Osteoblast (primary cell): ENCODE measurements at places on chromosomes 13 and 19. TPM values are rescaled to one million over a fixed set of nuclear protein-coding genes. Genes with fewer than 3 reads are reported as not detected.

DNA sequence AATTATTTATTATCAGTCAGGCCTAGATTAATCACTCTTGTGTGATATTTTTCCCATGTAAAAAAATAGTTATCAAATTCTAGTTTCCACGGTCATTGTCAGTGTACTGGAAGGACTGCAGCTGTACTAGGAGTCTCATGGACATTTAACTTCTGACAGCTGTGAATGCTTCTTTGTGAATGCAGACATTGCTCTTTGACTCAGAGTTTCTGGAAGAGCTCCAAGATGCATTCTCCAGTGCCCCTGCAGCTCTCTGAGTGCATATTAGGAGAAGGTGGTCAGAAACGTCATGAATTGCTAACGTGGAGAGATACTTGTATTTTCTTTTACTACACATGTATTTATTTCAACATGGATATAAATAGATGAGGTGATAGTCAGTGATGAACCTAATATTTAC, 9.7 kb upstream of the SLITRK5 start:
- DNase-seq: no peak

GRCh38 chr13:87798536-87798935, 127.4 kb downstream of the SLITRK5 start:
- no peak for DNase-seq

DNA sequence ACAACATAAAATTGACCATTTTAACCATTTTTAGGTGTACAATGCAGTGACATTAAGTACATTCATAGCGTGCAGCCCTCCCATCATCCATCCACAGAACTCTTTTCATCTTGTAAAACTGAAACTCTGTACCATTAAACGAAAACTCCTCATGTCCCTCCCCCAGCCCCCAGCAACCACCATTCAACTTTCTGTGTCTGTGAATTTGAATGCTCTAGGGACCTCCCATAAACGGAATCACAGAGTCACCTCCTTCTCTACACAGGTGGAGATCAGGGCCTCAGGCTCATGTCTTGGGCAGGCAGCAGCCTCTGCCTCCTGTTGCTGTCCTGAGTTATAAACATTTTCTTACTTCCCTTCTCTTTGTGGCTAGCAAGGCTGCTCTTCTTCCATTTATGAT, 7.3 kb upstream of the CCNE1 start:
- DNase-seq: no peak

GRCh38 chr13:53672005-53672404, 643.4 kb downstream of the OLFM4 start:
- DNase-seq: no peak

DNA sequence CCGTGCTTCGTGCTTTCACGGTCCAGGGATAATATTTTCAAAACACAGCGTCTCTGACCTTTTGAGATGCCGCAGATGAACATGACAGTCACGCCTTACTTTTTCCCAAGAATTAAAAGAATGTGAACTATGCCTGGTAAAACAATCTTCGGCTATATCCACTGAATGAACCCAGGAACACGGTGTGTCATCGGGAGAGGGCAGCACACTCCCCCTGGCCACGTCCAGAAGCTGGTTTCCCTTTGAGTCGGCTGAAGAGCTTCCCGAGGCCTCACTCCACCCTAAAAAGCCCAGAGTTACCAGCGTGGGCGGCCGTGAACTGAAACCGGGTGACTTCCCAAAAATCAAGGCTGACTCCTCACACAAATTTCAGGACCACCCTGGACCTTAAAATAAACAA, 22.9 kb upstream of the SHISA2 start:
- no peak for DNase-seq

- DNase-seq: no peak
Observed at GRCh38 chr19:2978772-2979171, 1.4 kb downstream of the TLE6 start.

DNA sequence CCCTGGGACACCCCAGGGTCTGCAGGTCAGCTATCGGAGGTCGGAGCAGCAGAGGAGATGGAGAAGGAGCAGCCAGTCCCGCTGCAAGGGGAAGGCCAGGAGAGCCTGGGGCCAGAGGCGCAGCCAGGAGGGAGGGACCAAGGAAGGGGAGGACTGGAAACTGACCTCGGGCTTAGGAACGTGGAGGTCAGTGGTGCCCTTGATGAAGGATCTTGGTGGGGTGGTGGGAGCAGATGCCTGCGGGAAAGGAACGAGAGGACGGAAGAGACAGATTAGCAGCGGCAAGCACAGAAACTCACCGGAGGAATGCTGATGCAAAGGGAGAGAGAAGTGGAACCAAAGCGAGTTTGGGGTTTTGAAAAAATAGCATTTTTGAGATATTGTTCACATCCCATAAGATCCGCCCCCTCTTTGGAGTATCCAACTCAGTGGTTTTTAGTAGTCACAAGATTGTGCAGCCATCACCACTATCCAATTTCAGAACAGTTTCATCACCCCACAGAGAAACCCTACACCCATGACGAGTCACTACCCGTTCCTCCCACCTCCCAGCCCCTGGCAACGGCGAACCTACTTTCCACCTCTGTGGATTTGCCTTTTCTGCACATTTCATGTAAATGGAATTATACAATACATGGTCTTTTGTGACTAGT, 22.1 kb downstream of the PLEKHF1 start:
- peak; percentile 94 for DNase-seq

DNA sequence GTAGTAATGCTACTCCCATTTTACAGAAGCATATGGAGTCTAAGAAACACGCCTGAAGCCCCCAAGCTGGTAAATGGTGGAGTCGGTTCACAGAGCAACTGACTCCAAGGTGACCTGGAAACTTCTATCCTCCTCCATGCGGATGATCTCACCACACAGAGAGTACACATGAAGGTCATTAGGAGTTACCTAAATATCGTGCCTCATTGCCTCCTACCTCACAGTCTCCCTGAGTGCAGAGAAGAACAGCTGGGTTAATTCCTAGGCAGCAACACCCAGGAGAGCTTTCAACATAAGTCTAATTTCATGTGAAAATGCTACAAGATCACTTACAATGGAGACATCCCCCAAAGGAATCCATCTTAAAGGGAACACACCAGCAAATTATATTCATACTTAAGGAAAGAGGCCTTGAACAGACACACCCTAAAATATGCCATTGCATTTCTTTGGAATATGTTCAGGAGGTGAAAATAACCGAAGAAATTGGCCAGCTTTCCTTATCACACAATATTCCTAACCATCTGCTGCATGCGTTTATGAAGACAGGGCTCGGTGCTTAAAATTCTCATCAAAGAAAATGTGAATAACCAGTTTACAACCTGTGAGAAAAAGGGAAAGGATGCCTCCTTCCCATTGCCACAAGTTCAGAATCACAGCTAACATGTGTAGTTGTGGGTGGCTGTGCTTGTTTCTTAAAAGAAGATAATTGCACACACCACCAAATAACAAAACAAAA, 203.6 kb upstream of the NBEA start:
- no peak for DNase-seq

DNA sequence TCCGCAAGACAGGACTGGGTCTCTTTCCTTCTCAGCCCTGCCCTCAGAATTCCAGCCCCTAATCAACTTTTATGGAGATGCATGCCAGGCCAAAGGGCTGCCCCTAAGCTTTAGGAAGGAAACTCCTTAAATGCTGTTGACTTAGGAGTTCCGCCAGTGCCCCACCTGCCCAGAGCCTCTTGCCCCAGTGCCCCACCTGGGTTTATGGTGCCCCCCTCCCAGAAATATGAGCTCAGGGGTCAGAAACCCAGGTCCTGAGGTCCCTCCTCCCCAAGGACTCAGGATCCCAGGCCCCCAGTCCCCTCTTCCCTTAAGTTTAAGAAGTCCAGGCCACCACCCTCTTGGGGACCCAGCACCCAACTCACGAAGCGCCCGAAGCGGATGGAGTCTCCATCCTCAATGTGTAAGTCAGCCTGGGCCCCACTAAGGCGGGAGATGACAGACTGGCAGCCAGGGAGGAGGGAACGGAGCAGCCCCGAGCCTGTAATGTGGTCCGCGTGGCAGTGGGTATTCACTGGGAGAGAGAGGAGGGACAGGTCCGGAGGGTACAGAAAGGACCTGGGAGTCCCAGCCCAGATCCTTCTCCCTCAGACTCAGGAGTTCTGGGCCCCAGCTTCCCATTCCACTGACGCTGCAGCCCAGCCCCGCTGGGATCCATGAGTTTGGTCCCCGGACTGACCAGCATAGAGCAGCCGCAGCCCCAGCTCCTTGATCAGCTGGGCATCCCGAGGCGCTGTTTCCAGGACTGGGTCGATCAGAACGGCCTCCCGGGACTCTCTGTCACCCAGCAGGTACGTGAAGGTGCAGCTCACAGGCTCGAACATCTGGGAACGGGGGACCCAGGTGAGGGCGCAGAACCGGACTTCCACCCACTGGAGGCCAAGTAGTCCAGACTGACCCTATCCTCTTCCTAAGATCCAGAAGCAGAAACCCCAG, 897 bp downstream of the ETHE1 start:
- peak; percentile 86 for DNase-seq

DNA sequence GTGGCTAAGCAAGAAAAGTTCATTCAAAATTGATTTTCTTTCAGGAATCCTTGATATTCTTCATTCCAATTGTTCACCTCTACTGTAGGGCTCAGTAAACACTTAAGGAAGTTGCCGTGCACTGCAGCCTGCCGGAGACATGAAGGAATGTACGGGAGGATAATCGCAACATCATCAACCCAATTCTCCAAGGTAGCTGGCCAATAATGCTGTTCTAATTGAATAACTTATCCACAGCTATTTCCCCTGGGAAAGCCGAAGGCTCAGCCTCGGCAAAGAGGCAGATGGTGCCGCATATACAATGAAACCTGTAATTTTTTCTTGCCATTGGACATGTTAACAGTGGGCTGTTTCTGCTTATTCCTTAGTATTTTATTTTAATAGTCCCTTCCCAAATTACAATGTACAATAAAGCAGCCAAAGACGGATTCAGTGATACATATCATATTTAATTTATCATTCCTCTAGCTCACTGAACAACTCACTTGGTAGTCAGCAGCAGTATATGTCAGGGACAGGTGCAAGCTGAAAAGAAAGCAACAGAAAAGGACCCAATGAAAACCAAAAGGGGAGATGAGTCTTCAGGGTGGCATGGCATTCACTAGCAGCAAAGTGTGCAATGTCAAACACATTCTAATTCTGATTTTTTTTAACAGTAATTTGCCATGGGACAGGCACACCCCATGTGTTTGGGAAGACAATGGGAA, 420.5 kb upstream of the KLF12 start:
- DNase-seq: peak; percentile 30

DNA sequence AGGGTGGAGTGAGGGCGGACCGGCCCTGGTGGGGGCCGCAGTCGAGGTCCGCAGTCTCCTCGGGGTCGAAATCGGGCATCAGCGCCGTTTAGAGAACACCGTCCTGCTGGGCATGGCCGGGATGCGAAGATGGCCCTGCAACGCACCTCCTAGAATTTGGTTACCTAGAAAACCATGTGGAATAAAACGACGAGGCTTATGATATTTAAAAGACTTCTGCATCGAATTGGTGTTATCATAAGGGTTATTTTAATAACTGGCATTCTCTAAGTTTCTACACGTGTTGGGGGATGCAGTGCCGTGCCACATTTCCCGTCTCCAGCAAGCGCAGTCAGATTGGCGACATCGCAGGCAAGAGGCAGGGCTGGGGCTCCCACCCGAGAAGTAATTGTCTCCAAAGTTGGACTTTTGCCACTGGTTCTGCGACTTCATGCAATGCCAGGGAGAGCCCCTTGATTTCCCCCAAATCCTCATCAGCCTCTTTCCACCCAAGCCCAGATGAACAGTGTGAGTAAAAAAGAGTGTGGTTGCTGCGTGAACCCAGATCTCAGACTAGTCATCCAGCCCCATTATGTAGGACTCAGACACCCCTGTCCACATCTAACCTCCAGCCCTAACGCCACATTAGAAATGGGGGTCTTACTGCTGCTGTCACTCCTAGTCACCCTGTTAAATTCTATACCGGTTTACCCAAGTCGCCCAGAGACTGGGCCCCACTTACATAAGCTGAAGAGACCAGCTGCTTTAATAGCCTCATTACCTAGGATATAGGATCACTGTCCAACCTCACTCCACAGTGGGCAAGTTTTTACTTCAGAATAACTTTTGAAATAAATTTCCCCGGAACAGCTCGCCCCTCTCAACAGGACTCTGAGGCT, 571 bp upstream of the DHRS12 start:
- DNase-seq: peak; percentile 75

DNA sequence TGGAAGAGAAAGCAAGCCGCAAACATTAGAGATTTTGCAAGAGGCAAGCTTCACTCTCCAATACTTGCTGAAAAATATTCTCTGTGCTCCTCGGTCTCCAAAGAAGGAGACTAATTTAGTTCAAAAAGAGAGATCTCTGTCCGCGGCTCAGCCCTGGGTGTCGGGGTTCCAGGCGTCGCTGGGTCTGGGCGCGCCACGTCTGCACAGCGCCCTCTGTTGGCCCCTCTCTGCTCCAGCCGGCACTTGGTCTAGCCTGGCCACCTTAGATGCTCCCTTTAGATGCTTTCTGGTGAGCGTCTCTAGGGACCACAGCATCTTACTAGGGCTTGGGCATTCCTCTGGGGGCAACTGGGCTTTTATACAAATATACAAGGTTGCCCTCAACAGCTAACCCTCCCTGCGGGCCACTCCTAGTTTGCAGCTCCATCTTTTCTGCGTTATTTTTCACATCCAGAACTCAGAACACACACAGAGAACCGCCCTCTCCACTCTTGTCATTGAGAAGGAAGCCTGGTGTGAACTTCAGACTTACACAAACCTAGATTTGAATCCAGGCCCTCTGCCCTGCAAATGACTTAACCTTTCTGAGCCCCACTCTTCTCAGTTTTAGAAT, 78.3 kb downstream of the CYSLTR2 start:
- DNase-seq: no peak

DNA sequence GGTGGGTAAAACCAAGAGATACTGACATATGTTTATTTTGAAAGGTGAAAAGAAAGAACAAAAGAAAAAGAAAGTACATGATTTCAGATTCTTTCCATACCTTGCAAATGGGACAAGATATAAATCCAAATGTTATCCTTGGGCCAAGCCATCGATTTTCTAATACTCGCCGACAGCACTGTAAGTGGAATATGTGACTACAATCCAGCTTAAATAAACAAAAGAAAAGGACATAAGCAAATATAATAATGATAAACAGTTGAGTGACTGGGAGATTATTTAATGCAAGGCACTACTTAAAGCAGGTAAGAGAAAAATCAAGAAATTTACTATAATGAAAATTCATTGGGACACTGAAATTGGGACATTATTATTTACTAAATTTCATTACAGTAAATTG, 29.9 kb upstream of the FBXL3 start:
- DNase-seq: peak; percentile 22

The TMEM59L gene
- total RNA-seq: 0.36 and 2.1 TPM in 2 replicates

The NDUFA11 gene
- total RNA-seq: 235 and 265 TPM in 2 replicates

The HSD17B14 gene
- total RNA-seq: 1.8 and 2.1 TPM in 2 replicates

The CCL25 gene
- total RNA-seq: not detected in 2 replicates

The PHLDB3 gene
- total RNA-seq: 10.9 and 12.1 TPM in 2 replicates

The POSTN gene
- total RNA-seq: 1,081 and 1,287 TPM in 2 replicates

The PEAK3 gene
- under 0.01 TPM in 1 of 2 replicates, not detected in the other for total RNA-seq
